ENCODE measurements at places on chromosomes 4 and X.
A peak's percentile ranks its signal among the peaks of the same experiment; 100 is the strongest.

DNA sequence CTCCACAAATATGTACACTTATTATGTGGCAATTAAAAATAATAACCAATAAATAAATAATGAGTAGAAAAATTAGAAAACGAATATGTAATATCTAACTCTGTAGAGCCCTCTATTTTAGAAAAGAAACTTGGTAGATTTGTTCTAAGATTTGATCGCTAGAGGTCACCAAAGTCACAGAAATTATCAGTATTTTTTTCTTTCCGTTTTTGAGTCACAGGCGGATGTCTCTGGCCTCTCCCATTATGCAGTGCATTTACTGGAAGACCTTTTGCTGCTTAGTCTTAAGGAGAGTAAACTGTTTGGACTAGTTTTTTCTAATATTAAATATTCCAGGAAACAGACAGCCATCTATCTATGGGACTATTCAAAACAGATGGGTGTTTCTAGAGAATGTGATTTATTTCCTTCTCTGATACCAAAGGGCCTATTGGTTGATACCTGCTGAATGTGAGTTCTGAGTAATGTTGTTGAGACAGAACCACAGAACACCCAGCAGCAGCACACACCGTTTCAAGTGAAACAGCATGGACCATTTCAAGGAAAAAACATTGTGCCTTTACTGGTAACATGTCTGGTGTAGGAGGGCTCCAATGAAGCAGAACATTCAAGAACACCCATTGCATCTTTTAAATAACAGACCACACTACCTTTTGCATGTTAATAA is 34.0 kb upstream of the GYPA start:
- no peaks in the 10 kb centered on the region for H3K27me3 ChIP-seq
- no peak overlapping the region for H3K27ac ChIP-seq
- no peaks in the 10 kb centered on the region for H3K4me1 ChIP-seq
- DNase-seq, result no peak

GRCh38 chr4:15756361-15756861 is 21.7 kb upstream of the CD38 start:
- peaks cover 7% of the 10 kb centered on the region for H3K4me1 ChIP-seq
- H3K27ac ChIP-seq, result peak overlapping the region; percentile 39
- no peak for DNase-seq
- H3K27me3 ChIP-seq, result no peaks in the 10 kb centered on the region
- H3K36me3 ChIP-seq, result no peaks in the 10 kb centered on the region

DNA sequence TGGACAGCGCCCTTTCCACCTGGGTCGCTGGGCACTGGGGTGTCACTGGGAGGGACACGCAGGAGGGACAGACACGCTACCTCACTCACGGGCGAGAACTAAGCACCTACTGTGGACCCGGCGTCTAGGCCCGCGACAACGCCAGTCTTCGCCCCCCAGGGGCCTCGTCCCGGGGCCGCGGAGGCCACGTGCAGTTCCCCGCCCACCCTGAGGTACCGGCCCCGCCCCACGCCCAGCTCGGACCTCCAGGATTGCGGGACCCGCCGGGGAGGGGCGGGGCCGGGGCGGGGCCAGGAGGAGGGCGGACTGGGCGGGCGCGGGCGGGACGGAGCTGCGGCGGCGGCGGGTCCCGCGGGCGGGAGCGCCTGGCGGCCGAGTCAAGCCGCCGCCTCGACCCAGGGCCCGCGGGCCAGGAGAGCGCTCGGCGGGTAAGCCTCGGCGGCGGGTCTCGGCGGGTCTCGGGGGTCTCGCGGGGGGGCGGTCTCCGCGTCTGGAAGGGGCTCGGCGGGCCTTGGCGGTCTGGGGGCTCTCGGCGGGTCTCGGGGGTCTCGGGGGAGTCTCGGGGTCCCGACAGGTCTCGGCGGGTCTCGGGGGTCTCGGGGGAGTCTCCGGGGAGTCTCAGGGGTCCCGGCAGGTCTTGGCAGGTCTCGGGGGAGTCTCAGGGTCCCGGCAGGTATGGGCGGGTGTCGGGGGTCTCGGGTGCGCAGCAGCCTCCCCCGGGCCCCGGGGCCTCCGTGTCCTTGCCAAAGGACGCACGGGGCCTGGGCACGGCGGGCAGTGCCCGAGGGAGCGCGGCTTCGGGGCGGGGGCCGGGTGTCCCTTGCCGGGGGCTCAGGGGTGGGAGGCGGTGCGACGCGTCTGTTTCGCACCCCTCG is at the start of gene SH3BP2:
Gene SH3BP2, plus strand, starts transcription at position 375 of the 875 bp plus-strand sequence. CDS start 27,533 bp downstream, outside the sequence.
- no peaks in the 10 kb centered on the region for H3K27me3 ChIP-seq
- peaks cover 38% of the 10 kb centered on the region for H3K4me1 ChIP-seq
- H3K4me3 ChIP-seq, result peak within 1 kb of the TSS; percentile 57
- DNase-seq, result peak; percentile 77
- H3K36me3 ChIP-seq, result no peaks in the 10 kb centered on the region

- no peak for DNase-seq
- H3K27ac ChIP-seq, result no peak overlapping the region
- H3K4me1 ChIP-seq, result no peaks in the 10 kb centered on the region
- H3K27me3 ChIP-seq, result no peaks in the 10 kb centered on the region
- no peaks in the 10 kb centered on the region for H3K36me3 ChIP-seq
Observed at GRCh38 chrX:123481913-123482851, 250.7 kb downstream of the THOC2 start.

- H3K4me1 ChIP-seq, result peaks cover 13% of the 10 kb centered on the region
- H3K4me3 ChIP-seq, result no peak overlapping the region
- H3K27ac ChIP-seq, result no peak overlapping the region
Observed at GRCh38 chr4:185920171-185920570, 108.2 kb upstream of the SORBS2 start.

DNA sequence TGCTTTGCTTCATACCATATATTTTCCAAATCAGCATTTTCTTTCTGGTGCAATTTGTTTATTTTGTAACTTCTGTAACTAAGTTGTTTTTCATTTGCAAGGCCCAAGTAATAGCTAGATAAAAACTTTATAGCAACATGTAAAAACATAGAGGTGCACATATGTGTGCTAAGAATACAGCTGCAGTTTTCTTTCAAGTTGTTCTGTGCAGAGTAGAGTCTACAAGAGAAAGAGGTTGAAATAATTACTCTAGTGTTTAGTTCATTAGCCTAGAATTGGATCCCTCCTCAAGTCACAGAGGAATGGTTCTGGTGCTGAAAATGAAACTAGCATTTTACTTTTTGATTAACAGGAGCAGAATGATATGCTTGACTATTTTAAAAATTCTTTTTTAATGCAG is 32.2 kb upstream of the PDLIM5 start:
- no peak overlapping the region for H3K4me3 ChIP-seq
- no peaks in the 10 kb centered on the region for H3K36me3 ChIP-seq
- H3K4me1 ChIP-seq, result peaks cover 15% of the 10 kb centered on the region

GRCh38 chr4:128908735-128909134 is 99.2 kb downstream of the JADE1 start:
- DNase-seq, result no peak
- no peaks in the 10 kb centered on the region for H3K27me3 ChIP-seq
- H3K36me3 ChIP-seq, result no peaks in the 10 kb centered on the region
- no peaks in the 10 kb centered on the region for H3K4me1 ChIP-seq
- no peak overlapping the region for H3K4me3 ChIP-seq

GRCh38 chrX:26914232-26914631 is 548.9 kb downstream of the PPP4R3C start:
- peaks cover 6% of the 10 kb centered on the region for H3K4me1 ChIP-seq
- no peaks in the 10 kb centered on the region for H3K36me3 ChIP-seq
- H3K27me3 ChIP-seq, result no peaks in the 10 kb centered on the region
- H3K27ac ChIP-seq, result peak overlapping the region; percentile 54

DNA sequence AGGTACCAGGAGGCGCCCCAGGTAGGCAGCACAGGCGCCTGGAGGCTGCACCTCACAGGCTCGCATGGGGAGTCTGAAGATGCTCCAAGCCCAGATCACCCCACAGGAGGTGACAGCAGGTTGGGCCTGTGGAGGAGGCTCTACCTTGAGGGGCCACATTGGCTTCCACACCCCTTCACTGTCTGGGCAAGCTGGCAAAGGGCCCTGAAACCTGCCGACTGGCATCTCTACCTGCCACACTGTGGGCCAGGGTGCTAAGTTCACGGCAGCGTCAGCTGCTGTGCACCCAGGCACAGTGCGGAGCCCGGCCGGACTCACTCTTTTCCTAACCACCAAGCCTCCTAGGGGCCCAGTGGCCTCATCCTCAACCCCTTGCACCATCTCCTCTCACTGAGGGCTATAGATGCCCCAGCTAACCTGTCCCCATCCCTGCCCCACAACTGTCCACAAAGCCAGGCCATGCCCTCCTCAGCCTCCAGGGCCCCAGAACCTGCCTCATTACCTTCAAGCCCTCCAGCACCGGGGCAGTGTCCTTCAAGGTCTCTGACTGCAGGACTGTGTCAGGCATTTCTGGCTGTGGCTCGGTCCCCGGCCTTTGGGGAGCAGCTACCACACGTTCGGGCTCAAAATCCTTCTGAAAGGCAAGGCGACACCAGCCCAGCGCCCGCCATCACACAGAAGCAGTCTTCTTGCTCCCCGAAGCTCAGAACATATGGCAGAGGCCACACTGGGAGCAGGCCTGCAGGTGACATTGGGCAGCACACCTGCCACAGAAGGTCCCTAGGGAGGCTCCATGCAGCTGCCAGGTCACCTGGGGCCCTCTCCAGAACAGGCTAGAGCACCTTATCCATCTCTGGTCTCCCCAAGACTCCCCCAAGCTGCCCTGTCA is 28.8 kb downstream of the FGFR3 start:
- H3K36me3 ChIP-seq, result peaks cover 88% of the 10 kb centered on the region
- H3K4me1 ChIP-seq, result no peaks in the 10 kb centered on the region
- no peak overlapping the region for H3K4me3 ChIP-seq
- DNase-seq, result no peak

DNA sequence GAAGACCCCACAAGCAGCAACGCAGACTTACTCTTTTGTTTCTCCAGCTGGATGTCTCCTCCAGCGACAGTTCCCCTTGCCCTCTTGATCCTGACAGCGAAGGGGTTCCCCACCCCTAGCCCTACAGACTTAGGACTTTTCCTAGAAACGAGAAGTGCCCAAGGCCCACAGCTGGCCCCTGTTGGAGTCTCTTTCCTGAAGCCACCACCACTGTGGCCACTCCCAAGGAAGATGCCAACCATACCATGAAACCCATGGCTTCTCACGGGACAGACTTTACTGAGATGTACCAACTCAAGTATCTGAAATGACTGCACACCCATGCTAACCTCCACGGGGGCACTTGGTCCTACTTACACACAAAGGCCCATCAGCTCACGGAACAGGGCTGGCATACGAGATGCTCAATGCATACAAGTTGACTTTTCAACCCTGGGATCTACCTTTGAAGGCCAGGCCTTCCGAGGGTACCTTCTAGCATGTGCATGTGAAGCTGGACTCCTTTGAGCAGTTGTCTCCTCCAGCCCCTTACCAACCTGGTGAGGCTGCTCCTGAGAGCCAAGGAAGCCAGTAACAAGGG is 924 bp upstream of the IRAK1 start:
- H3K36me3 ChIP-seq, result peaks cover 21% of the 10 kb centered on the region
- DNase-seq, result no peak
- H3K27ac ChIP-seq, result peak overlapping the region; percentile 79
- H3K4me1 ChIP-seq, result no peaks in the 10 kb centered on the region
- peak overlapping the region; percentile 79 for H3K4me3 ChIP-seq
- H3K27me3 ChIP-seq, result no peaks in the 10 kb centered on the region

DNA sequence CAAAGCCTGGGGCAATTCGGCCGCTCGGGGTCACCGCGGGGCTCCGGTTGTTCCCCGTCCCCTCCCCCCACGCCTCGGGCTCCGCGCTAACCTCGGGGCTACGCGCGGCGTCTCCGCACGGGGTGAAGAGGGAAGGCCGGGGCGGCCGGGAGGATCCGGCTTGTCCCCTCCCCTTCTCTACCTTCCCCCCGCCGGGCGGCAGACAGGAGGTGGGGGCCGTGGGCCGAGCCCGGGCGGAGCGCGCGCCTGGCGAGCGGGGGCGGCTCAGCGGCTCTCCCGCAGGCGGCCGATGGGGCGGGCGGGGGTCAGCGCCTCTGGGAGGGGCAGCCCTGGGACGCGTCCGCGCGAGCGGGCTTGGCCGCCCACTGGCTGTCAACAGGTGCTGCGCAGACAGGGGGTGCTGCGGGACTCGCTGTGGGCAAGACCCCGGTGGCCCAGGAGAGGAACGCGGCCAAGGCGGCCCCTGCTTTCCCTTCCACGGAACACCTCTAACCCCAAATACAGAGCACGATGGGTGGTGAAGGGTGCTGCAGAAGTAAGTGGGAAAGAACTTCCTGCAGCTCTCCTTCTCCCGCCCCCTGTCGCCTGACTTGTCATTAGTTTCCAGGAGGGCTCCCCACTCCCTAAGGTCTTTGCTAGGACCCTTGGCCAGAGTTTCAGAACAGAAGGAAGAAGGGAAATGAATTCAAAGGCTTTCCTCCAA is at the start of gene PDGFC:
Gene PDGFC, minus strand, starts transcription at position 124 of the 703 bp plus-strand sequence. CDS start 896 bp downstream, outside the sequence.
- DNase-seq, result peak; percentile 68
- H3K27me3 ChIP-seq, result no peaks in the 10 kb centered on the region
- H3K36me3 ChIP-seq, result no peaks in the 10 kb centered on the region
- peaks cover 25% of the 10 kb centered on the region for H3K4me1 ChIP-seq
- peak within 1 kb of the TSS; percentile 78 for H3K27ac ChIP-seq

DNA sequence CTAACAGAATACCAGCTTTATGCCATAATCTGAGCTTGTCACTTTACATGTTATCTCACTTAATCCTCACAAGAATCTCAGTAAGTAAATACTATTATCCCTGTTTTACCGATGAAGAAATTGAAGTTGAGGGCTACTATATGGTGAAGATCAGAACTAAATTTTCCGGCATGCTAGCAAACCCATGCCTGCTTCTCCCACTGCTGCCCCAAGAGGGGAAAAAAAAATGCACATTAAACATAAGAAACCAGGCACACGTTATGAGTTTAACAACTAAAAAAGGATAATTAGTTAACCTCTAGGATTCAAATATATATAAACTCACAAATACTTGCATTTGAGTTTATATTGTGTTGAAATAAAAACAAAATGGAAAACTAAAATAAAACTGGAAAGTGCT is 10.8 kb downstream of the SLC10A7 start:
- no peak overlapping the region for H3K27ac ChIP-seq
- no peak for DNase-seq
- H3K4me3 ChIP-seq, result no peak overlapping the region

DNA sequence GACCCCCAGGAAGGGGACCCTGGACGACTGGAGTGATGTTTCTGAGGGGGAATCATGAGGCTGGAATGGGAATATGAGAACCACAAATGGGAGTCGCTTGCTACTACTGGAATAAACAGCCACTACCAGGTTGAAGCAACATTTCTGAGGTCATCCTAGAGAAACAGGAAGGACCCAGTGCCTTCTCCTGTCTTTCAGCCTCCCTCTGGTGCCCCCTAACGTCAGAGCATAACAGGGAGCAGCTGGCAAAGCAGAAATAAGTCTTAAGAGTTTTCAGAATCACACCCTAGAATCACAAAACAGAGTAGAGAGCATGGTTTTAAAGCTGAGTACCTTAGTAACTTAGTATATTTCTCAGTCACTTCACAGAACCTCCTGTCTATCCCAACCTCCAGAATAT is 347.8 kb upstream of the PITX2 start:
- no peak for DNase-seq
- H3K27me3 ChIP-seq, result no peaks in the 10 kb centered on the region
- H3K4me3 ChIP-seq, result no peak overlapping the region
- H3K27ac ChIP-seq, result no peak overlapping the region
- H3K4me1 ChIP-seq, result no peaks in the 10 kb centered on the region
